ENCODE measurements at places on chromosomes 16 and 17.

DNA sequence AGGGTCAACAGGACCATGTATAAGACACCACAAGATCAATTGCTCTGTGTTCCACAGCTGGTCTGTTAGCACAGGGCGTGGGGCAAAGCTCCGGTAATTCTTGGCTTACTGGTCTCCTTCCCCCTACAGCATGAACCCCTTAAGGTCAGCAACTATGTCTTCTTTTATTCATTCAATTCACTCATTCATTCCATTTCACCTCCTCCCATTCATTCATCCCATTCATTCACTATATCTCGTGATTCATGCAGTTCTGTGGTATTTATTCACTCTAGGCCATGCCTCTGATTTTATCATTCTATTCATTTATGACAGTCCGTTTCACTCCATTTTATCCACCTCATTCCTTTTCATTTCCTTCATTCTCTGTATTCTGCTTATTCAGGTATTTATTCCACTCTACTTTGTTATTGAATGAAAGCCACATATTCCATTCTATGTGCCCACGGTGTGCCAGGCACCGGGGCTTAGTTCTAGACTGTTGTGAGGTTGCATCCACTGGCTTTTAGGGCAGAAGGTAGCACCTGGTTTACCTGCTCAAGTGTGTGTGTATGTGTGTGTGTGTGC lies 19.0 kb upstream of the WFDC1 start:
- no peak for DNase-seq

GRCh38 chr16:70724146-70725023 lies 38.5 kb upstream of the MTSS2 start:
- no peak for DNase-seq

DNA sequence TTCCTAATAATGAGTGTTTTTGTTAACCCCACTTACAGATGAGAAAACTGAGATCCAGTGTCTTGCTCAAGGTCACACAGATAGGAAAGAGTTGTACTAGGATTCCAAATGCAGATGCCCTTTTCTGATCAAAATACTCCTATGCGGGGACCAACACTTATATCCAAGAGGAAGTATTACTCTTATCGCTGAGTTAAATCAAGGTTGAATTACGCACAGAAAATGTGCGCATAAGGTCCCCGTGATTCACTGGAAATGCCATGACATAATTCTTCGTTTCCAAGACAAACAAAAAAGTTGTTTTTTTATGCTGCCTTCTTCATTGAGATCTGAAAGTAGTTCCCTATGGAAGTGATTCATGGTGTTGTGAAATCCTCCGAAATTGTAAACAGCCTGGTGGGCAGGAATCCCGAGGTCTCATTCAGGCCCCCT lies 463.8 kb upstream of the HSBP1 start:
- DNase-seq: no peak

DNA sequence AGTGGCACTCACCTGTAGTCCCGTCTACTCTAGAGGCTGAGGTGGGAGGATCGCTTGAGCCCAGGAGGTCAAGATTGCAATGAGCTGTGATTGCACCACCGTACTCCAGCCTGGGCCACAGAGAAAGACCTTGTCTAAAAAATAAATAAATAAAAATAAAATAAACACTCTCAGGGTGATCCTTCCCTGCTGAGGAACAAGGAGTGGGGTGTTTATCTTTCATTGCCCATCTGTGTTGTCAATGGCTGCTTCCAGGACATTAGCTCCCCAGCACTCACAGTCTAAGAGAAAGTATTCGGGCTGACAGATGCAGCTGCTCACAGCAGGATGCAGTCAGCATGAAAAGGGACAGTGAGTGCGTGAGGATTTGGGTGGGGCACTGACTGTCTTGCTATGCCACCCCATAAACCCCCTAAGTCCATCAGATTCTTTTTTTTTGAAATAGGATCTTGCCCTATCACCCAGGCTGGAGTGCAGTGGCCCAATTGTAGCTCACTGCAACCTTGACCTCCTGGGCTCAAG lies 31.3 kb upstream of the RBBP6 start:
- DNase-seq: no peak

- no peak for DNase-seq
Measured at GRCh38 chr16:67781565-67781921, 24.8 kb downstream of the RANBP10 start.

DNA sequence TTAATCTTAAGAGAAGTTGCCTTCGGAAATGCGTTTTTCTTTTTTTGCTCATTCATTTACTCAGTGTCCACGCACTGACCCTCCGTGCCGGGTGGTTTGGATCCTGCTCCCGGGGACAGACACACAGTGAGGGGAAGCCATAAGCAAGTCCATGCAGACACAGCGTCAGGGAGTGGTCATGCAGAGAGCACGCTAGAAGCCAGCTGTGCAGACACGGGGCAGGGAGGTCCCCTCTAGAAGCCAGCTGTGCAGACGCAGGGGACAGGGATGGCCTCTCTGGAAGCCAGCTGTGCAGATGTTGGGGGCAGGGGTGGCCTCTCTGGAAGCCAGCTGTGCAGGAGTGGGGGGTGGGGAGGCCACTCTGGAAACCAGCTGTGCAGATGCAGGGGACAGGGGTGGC lies 4.8 kb downstream of the GAA start:
- no peak for DNase-seq

DNA sequence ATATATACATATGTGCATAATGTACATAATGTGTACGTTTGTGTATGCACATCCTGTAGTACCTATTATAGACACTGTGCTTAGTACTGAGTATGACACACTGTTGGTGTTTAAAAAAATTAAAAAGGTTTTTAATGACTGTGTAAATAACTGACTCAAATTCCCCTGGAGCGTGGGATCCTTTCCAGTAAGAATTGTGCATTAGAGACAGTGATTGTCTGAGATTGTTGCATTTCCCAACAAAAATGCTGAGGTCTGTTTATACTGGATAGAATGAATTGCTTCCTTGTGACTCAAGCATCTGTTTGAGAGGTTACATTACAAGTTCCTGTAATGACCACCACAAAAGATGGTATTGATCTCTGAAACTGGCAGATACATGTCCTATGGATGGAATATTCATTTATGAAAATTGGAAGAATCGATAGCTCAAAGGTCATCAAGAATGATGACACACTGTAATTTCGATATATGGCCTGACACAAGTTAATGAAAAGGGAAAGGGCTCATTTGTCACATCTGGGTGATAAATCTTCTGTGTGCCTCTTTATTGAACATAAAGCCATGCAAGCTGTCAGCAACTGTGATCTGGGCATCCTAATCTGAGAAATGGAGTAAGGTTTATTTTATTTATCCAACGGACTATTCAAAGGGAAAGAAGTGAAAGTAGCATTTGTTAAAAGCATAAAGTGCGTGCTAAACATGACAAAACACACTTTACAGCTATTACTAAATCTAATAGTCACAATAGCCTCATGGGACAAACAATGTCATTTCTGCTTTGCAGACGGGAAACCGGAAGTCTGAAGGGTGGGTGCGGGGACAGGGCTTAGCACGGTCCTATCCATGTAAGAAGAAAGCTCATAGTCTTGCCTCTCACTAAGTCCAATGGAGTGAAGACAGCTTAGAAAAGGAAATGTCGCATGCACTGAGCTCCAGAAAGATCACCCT lies 228.8 kb downstream of the CDH11 start:
- DNase-seq: no peak

- no peak for DNase-seq
Measured at GRCh38 chr16:75593308-75593707, 27.1 kb downstream of the GABARAPL2 start.

- DNase-seq: no peak
Measured at GRCh38 chr17:78159575-78160158, 8.7 kb upstream of the SYNGR2 start.

DNA sequence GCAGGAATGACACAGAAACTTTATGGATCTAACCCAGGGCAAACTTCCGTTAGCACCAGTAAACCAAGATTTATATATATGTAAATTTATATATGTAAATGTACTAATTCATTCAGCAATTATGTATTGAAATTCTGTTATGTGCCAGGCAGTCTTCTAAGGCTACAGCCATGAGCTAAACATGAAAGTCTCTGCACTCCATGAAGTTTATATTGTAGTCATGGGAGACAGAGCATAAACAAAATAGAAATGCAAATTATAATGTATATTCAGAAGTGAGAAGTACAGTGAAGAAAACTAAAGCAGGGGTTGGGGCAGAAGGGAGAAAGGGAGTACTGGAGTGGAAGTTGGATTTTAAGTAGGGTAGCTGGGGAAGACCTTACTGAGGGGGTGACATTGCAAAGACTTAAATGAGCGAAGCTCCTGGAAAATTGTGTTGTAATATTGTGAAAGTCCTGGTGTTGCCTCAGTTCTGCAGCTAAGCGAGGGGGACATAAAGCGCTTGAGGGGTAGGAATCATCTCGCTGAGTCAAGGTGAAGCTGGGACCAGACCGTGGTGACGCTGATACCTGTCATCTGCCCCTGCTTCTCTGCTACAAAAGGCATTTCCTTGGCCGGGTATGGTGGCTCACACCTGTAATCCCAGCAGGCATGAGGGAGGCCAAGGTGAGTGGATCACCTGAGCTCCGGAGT lies 64.8 kb downstream of the YPEL2 start:
- no peak for DNase-seq

GRCh38 chr17:66383333-66383732 lies 80.9 kb downstream of the PRKCA start:
- DNase-seq: no peak

DNA sequence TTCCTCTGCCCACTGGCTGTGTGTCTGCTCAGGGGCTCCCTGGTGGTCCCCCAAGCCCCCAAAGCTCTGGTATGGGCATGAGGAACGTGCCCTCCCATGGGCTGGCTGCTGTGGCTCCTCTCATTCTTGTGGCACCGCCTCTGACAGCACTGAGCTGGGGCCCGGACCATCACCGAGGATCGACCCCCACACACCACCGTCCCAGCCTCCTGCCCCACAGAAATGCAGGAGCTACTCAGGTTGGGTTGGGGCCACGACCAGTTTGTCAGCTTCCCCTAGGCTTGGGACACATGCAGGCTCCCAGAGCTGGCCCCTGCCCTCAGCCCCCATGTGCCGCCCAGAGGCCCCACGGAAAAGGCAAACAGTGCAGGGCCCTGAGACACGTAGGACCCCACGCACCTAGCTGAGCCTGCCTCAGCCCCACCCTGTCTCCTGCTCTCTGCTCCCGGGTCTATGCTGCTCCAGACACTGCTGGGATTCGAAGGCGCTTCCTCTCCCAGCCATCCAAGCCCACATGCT lies 3.3 kb upstream of the CASKIN1 start:
- DNase-seq: no peak

Measured in activated CD4-positive, CD25-positive, alpha-beta regulatory T cell treated with anti-CD3 and anti-CD28 coated beads, Interleukin-2, amount 50 U/mL, for 16 hours (primary cell).